ENCODE measurements at places on chromosomes 4 and X.

DNA sequence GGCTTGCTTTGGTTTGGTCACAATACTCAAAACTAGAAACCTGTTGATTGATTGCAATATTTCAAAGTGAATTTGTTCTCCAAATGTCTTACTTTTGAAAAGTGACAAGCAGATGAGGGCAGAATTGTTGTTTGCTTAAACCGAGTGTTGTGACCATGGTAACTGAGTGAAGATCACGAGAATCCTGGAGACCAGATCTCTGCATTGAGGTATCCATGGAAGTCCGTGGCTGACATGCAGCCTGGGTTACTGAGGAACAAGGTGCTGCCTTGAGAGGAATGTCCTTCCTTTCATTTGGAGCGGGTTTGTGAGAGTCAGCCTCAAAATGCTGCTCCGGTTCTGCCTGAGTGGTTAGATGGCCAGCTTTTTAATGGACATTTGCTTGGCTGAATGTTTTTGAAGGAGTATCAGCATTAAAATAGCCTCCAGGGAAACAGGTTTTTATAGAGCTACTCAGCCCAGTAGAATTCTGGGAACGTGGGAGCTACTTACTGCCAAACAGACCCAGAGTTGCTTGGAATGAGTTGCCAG, 31.3 kb downstream of the NYX start:
- DNase-seq = no peak

- DNase-seq = no peak
Measured at GRCh38 chrX:153200462-153200861, 21.4 kb downstream of the MAGEA1 start.

DNA sequence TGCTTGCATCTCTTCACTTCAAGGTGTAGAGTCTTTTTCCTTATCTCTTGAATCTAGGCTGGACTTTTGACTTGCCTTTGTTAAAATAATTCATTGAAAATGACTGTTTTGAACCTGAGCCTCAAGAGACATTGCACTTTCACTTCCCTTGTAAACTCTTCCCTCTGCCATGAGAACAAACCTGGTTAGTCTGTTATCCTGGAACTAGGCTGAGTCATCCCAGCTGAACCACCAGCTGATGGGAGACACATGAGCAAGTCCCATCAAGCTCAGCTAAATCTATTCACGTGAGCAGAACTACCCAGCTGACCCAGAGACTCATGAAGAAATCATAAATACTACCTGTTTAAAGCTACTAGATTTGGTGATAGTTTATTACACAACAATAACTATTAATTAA, 202.3 kb upstream of the CENPE start:
- no peak for DNase-seq

- DNase-seq = no peak
Measured at GRCh38 chr4:173532725-173533511, 2.9 kb upstream of the HAND2 start.

- DNase-seq = no peak
Measured at GRCh38 chrX:153869473-153870287, 16.3 kb downstream of the L1CAM start.

DNA sequence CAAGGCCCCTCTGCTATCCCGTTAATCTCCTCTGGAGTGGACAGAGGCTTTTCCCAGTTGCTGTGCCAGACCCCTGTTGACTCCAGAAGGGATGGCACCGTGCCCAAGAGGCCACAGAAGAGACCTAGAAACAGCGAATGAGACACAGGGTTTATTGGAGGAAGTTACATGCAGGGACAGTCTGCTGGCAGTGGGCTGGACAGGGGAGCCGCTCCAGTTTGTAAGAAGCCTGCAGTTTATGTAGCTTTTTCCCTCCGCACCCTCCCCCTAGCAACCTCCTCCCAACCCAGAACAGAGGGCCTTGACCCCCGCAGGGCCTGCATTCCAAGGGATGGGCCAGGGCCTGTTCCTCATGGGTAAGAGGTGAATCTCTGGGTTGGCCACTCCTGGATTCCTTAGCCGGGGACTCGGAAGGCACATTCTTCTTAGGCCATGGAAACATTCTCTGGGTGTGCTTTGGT, 216.8 kb upstream of the PSAPL1 start:
- DNase-seq = no peak

GRCh38 chr4:176584031-176584606, 208.6 kb downstream of the VEGFC start:
- DNase-seq = no peak

GRCh38 chrX:150155436-150156035, 207.6 kb upstream of the MAMLD1 start:
- no peak for DNase-seq

DNA sequence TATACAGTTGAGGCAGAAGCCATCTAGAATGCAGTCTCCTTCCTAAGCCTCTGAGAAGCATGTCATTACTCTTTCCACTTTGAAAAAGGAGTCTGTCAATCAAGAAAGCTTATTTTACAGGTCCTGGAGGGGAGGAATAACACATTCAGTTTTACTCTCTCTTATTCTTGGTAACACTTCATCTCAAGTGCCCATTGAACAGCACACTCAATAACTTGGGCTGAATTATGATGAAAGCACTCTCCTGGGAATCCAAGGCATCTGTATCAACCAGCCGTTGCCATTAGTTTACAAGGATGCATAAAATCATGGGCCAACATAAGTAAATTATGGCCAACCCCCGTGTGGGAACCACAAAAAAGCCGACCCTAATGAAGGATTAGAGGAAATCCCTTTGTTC, 282.4 kb downstream of the C4orf33 start:
- DNase-seq = no peak

- DNase-seq = no peak
Measured at GRCh38 chrX:68902706-68903504, 74.1 kb downstream of the EFNB1 start.

- DNase-seq = no peak
Measured at GRCh38 chr4:7894677-7895181, 44.9 kb downstream of the AFAP1 start.

GRCh38 chrX:34140816-34141215, 8.7 kb upstream of the FAM47A start:
- DNase-seq = no peak

GRCh38 chr4:151166636-151167035, 67.2 kb downstream of the RPS3A start:
- no peak for DNase-seq

GRCh38 chr4:76836860-76837562, 60.9 kb downstream of the SOWAHB start:
- no peak for DNase-seq

DNA sequence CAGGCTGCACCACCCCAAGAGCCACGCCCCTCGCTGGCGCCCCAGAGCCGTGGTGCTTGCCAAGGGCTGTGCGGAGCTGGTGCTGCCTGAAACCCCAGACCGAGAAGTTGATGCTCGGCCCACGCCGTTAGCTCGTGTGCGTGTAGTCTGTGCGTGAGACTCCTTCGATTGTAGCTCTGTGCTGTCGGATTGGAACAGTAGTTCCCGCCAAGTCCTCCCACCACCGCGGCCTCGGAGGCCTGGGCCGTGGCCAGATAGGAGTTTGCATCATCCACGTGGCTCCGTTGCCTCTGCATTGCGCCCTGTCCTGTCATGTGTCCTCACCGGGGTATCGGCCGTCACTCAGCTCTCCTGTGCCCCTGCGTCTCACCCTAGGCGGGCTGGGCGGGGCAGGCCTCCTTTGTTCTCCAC, 24.2 kb downstream of the TNIP2 start:
- no peak for DNase-seq

DNA sequence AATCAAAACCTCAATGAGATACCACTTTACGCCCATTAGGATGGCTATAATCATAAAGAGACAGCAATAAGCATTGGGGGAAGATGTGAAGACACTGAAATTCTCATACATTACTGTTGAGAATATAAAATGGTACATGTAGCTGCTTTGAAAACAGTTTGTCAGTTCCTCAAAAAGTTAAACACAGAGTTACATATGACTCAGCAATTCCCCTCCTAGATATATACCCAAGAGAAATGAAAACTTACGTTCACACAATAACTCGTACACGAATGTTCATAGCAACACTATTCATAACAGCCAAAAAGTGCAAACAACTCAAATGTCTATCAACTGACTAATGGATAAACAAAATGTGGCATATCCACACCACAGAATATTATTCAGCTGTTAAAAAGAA, 36.6 kb downstream of the PHF8 start:
- DNase-seq = no peak

DNA sequence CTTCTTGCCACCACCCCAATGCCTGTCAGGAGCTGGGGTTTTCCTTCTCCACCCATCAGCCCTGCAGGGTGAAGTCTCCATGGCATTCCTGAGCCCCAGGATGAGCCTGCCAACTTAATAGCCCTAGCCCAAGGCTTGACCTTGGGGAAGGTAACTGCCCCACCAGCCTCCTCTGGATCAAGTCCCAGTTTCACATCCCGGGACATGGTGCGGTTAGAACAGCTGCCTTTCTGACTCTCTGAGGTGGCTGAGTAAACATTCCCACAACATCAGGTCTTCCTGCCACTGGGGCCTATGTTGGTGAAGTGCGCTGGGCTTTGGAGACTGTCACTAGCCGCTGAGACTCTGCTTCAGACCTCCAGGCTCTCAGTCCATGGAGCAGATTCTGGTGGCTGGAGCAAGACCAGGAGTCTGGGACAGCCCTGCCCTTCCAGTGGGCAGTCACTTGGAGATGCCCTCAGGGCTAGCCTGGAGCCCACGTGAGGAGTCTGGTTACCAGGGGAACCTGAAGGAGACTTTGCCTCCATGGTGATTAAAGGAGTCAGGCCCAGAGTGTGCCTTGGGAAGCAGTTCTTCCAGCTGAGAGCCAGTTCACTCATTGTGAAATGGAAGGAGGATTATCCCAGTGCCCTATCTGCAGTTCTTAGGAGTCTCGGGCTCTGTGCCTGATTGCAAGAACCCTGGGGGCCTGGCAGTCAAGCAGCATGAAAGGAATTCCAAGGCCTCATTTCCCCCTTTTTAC, 56.8 kb downstream of the SMIM20 start:
- DNase-seq = no peak

GRCh38 chr4:8005814-8006215, 66.2 kb upstream of the AFAP1 start:
- DNase-seq = no peak

- no peak for DNase-seq
Measured at GRCh38 chr4:52912608-52913007, 50.5 kb downstream of the RASL11B start.

GRCh38 chrX:33307911-33308354, 96.6 kb upstream of the DMD start:
- no peak for DNase-seq

Measured in Peyer's patch (tissue), 4 donors.